Inflammatory macrophage treated with lipopolysaccharide for 4 hours (primary cell): ENCODE measurements at places on chromosomes 2 and 18.

DNA sequence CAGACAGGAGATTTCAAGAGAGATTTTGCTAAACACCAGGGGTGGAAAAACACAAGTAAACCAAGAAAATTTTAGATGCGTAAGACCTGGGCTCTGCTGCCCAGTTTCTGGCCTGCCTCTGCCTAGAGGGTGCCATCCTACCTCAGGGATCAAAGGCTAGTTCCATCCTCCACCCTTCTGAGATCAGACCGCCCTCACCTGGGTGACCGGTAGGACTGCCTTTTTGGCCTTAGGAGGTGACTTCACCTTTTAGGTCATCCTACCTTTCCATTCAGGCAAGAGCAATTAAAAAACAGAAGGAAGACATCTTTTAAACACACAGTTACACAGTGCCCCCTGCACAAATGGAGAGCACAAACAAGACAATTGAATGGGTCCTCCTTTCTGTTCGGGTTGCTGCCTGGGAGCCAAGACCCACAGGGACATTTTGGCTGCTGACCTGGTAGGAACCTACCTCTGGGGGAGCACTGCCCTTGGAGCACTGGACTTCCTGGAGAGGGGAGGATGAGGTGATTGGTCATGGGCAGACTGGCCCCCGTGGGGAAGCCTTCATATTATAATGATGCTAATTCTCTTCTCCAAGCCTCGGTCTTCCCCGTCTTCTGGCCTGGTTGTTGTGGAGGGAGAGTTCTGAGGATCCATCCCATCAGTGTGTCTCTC lies 3.1 kb downstream of the PSD4 start:
- no peak for DNase-seq

DNA sequence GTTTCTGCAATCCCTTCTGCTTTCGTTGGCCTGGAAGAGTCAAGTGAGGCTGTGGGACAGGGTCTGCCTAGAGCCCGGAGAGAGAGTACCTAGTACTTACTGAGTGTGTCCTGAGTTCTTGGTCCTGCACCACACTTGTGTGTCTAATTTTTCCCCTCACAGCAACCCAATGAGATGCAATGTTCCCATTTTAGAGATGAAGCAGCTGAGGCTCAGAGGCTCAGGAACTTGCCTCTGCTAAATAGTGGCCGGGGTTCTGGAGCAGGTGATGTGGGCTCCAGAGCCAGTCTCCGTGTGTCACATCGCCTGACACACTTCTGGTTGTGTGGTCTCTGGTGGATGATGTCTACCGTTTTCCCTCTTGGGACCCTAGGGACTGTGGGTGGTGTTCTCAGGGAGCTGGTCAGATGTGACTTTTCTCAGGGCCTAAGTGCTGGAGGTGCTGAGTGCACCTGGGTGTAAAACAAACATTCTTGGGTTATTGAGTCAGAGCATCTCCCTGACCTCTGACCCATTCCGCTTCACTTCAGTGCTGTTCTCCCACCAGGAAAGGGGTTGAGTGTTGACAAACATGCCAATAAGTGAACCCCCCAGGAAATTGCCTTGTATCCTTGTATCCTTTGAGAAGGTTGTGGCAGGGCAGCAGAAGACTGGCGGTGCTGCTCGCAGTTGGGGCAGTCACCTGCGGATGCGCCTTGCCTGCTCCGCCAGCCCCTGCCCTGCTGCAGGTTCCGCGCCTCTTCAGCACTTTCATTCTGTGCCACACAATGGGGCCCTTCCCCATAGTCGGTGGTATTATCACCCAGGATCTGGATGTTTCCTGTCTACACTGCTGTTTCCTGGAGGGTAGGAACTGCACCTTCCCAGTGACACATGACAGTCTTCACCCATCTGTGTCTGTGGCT lies 32.1 kb downstream of the HK2 start:
- DNase-seq = no peak

- no peak for DNase-seq
These were observed 181.3 kb upstream of the ZNF521 start for GRCh38 chr18:25533218-25533617.

DNA sequence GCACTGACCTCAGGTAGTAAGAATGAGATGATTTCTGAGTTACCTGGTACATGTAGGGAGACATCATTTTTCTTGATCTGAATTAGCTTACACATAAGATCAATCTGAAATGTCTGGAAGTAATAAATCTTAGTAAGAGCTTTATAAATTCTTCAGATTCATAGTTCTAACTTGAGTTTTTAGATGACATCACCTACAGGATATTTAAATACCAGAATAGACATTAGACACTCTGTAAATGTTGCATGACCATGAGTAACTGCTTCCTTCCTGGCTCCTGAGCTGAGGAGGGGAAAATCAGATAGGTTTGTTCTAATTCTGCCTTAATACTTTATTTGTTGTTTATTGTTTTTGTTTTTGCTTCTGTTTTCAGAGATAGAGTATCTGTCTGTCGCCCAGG lies 181.8 kb downstream of the PHLPP1 start:
- DNase-seq = peak; percentile 39

- no peak for DNase-seq
These were observed 11.1 kb downstream of the RNF149 start for GRCh38 chr2:101297383-101297782.

DNA sequence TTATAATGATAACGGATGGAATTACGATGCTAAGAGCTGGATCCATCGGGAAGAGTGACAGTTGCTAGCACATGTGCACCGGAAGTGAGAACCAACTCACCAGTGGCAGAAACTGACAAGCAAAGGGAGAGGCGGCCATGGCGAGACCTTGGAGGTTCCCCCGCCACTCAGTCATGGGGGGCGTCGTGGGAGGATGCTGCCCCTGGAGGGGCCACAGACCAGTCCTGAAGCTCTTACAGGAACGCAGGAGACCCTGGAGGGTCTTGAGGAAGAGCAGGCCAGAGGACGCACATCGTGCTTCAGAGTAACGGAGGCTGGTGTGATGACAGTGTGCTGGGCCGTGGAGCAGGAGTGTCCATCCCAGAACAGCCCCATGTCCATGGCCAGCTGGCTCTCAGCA lies 53.1 kb upstream of the KCNG2 start:
- DNase-seq = no peak

DNA sequence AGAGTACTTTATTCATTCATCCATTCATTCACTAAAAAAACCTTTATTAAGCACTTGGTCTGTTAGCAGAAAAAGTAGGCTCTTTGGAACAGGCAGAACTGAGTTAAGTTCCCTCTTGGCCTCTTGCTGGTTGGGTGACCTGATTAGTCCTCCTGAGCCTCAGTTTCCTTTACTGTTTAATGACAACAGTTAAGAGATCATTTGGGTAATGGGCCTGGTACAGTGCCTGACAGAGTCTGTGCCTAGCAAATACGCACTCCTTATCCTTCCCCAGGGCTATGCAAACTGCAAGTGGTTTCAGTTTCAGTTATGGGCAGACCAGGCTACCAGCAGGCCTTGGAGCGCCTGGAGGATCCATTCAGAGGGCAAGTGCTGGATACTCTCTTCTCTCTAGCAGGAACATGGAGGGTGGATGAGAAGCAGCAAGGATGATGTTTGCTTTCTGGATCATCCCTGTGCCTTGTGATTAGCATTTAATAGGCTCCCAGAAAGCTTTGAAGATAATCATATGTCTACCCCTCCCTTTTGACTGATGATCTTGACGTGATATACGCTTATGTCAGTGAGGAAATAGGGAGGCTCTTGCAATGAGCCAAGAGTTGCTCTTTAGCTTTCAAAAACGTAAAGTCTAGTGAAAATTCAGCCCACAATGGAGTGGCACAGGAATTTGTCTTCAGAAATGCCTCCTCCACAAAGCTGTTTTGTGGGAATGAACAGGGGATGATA lies 12.4 kb upstream of the TAF1B start:
- peak; percentile 39 for DNase-seq

GRCh38 chr2:202019689-202020450 lies 13.8 kb upstream of the FZD7 start:
- no peak for DNase-seq

DNA sequence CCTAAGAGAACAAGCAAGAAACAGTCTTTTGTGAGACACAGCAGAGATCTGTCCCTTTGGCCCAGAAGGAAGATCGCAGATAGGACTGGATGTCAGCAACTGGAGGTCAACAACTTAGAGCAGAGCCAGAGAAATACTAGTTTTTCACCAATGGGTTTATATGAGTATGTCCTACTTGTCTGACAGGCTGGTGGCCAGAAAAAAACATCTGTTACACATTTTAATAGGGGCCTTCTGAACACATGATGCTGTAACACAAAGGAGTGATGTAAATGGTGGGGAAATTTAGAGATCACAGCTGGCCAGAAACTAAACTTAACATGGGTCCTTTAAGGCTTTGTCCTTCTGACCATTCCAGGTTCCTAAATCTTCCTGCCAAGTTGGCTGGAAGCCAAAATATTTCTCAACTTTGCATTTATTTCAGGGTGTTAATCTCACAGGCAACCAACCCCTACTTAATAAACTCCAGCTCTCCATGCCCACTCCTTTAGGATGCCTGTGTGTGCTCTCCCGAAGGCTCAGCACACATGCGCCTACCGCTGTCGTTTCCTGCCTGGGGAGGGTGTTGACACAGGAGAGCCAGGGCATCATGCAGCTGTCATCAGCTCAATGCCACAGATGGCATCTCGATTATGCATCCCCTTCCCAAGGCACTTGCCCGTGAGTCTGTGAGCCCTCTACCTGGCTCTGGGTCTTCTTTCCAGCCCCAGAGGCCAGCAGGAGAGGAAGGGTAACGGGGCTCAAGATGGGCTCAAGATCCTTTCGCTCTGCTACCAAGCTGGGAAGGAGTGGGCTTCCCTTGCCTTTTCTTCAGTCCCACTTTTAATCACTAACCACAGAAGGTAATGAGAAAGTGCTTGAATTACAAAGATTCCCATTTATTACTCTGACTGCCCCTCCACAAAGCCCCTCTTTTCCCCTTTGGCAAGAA lies 252.5 kb downstream of the ETAA1 start:
- DNase-seq = no peak

DNA sequence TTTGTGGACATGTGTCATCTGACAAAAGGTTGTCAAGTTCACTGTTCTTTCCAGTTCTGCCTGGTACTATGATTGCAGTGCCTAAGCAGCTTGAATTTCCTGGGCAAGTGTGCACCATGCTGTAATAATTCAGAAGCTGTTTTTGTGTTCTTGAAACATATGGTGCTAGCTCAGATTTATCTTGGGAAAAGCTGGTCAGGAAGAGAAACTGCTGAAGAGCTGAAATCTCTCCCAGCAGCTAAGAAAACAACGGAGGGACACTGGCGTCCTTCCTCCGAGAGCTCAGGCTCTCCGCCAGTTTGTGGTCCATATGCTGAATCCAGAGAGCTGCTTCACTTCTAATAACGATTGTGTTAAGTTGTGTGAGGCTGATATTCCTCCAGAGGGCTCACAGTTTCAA lies 642.0 kb downstream of the DPP10 start:
- no peak for DNase-seq

DNA sequence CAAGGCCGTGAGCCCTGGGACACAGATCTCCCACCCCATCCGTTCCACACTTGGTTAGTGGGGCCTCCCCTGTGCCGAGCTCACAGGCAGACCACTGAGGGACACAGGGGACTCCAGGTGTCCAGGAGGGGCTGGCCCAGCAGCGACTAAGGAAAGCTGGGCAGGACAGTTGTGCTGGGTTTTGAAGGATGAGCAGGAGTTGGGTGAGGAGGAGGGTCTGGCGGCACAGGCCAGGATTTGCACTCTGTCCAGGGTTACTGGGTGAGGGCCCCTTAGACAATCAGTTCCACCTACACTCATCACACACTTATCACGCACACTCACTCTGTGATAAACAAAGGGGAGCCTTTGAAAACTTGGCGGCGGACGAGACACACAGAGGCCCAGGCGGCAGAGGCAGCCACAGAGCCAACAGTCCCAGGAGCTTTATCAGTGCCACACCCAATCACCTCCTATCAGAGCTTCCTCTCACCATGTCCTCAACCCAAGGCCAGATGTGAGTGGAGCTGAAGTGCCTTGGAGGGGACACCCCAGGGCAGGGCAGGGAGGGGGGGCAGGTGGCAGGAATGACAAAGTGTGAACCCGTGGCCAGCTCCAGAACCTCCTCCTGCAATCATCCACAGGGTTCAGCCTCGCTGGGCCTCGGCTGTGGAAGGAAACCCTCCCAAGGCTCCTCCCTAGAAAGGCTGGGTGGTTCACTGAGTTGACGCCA lies 26.6 kb downstream of the BIN1 start:
- DNase-seq = no peak

DNA sequence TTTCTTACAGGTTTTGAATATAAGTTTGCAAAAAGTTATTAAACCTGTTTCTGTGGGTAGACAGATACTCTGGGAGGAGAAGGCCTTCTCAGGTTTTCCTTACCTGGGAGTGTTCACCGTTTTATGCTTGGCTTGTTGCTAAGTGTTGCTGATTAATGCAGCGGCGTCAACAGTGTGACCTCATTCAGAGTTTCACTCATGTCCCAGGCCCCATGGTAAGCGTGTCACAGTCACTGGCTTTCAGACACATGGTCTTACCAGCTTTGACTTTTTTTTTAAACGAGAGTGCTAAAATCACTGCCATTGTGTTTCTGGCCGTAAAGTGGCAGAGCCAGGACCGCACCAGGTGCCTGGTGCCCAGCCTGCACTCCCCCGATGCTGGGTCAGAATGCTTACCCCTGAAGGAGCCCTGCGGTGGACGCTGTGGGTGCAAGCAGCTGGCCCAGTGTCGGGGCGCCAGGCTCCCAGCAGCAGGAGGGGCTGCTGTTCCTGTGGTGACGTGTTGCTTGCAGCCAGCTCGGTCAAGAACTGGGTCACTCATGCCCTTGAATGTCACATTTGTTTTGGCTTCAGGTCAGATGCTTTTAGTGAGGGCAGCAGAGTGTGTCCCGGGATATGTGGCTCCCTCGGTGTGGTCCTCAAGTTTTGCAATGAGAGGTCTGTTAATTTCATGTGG lies 3.5 kb downstream of the CAPN10 start:
- DNase-seq = no peak

- DNase-seq = no peak
These were observed 238.8 kb upstream of the HDAC4 start for GRCh38 chr2:239639421-239640185.

DNA sequence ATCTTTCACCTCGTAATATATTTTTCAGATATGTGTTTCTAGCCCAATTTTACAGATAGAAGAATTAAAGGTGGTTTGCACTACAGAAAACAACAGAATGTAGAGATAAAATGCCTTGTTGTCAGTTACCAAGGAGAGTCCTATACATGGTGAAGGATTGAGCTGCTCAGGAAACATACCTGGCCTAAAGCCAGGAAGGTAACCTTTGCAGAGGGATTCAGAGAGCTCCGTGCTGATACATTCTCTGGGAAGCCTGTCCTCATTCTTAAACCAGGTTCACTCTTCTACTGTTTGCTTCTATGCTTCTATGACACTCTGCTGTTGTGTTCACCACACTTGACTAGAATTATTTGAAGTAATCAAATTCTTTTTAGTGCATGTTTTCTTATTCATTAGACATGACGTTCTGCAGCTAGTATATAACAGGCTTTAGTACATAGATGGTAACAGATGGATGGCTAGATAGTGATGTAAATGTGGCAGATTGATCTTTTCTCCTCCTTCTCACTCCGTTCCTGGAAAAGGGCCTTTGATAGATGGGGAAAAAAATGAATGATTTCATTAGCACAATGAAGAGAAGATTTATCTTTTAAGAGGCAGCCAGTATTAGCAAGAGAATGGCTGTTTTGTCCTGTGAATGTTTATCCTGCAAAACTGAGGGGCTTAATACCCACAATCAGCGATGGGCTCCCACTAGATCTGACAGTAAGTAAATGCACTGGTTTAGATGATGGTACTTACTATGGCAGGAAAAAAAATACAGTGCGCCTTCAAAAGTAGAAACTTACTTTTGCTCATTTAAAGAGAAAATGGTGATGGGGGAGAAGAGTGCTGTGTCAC lies 589.6 kb upstream of the FAM98A start:
- DNase-seq = no peak

GRCh38 chr2:190404487-190404886 lies 3.7 kb upstream of the MFSD6 start:
- peak; percentile 72 for DNase-seq
